ENCODE measurements at places on chromosomes 16 and 17.

- DNase-seq, result no peak
Measured at GRCh38 chr17:81171941-81172340, 5.9 kb upstream of the AATK start.

- DNase-seq, result no peak
Measured at GRCh38 chr17:57145347-57145746, 60.3 kb downstream of the AKAP1 start.

DNA sequence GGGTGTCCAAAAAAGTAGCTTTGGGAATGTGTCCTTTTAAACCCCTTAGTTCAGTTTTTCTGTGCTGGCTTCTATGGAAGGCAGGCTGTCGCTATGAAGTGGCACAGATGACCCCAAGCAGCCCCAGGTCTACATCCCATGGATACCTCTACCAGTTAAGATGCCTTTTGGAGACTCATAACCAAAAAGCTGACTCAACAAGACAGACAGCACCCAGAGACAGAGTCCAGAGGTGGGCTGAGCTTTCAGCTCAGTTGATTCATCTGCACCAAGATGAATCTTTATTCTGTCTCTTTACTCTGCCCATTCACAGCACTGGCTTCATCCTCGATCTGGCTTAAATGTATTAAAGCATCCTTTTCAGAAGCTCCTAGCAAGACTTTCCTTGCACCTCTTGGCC, 29.8 kb upstream of the RBBP6 start:
- DNase-seq, result no peak

- no peak for DNase-seq
Measured at GRCh38 chr16:85077039-85077438, 35.2 kb downstream of the CIBAR2 start.

GRCh38 chr17:14777291-14777690, 476.4 kb downstream of the HS3ST3B1 start:
- DNase-seq, result no peak

DNA sequence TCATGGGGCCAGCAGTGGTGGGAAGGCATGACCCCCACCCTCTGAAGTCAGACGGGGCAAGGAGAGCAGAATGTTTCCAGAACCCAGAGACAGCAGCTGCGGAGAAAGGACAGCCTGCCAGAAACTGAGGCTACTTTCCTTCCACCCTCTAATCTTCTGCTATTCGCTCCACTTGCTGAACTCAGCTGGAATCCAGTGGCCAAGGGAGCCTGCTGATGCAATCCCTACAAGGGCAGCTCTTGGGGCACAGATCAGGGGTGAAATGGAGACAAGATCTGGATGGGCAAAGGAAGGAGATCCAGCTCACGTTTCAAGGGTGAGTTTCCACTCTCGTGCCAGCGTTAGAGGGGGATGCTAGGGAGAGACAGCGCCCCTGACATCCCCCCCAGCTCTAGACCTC, 479.1 kb downstream of the SLC39A11 start:
- no peak for DNase-seq

- no peak for DNase-seq
Measured at GRCh38 chr16:82609140-82609539, 17.6 kb upstream of the CDH13 start.

GRCh38 chr16:48526058-48526957, 83.7 kb downstream of the N4BP1 start:
- no peak for DNase-seq

GRCh38 chr16:87207509-87207908, 109.7 kb downstream of the C16orf95 start:
- no peak for DNase-seq

DNA sequence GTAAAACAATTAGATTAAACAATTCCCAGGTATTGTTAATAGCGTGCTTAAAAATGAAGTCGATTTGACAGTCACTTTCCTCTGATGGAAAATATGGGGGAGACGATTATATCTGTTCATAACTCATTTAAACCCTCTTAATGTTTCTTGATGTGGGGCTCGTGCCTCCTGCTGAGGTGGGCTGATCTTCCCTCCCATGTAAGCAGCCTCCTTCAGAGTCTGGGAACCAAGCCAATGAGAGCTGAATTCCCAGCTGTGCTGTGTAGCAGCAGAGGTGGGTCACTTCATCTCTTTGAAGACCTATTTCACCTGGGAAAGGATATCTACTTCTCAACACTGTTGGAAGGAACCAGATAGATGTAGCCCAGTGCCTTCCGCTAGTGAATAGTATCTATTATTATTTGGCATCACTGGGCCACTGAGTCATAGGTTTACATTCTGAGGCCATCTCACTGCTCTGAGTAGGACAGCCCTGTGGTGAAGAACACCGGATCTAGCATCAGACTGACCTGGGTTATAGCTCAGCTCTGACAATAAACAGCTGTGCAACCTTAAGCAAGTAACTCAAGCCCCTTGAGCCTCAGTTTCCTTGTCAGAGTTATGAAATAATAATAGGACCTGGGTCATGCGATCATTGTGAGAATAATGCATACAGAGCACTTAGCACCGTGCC, 85.3 kb upstream of the C16orf82 start:
- DNase-seq, result no peak

- no peak for DNase-seq
Measured at GRCh38 chr17:65022751-65023700, 33.5 kb downstream of the GNA13 start.

- no peak for DNase-seq
Measured at GRCh38 chr16:4056161-4057105, 59.8 kb downstream of the ADCY9 start.

- DNase-seq, result no peak
Measured at GRCh38 chr17:75531721-75532072, 6.2 kb downstream of the LLGL2 start.

GRCh38 chr17:64355536-64356303, 34.9 kb downstream of the PECAM1 start:
- no peak for DNase-seq

- no peak for DNase-seq
Measured at GRCh38 chr17:74419928-74420411, 11.9 kb upstream of the GPRC5C start.
